ENCODE measurements at places on chromosomes 3 and 15.
A peak's percentile ranks its signal among the peaks of the same experiment; 100 is the strongest.

DNA sequence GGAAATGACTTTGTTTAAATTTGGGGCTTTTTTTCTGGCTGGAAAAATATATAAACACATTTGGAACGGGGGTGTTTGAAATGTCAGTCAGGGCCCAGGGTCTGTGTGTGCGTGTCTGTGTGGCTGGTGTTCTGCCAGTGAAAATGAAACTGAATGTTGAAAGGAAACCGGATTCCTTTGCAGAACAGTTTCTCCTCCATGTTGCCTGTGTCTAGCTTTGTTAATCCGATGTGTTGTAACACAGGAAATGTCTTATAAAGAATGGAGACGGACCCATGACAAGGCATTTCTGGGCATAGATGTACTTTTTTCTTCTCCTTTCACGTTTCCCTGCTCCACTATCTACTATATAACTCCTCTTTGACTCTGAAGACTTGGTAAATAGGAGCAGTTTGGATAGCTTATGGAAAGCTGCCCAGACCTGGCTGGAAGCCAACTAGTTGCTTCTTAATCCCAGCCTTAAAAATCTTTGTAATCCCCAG lies 2.8 kb downstream of the SQOR start:
- DNase-seq: peak; percentile 83

- no peak for DNase-seq
These were observed 47.7 kb downstream of the CYP11A1 start for GRCh38 chr15:74319596-74320351.

- DNase-seq: no peak
These were observed 49.9 kb downstream of the PGPEP1L start for GRCh38 chr15:98957655-98958054.

DNA sequence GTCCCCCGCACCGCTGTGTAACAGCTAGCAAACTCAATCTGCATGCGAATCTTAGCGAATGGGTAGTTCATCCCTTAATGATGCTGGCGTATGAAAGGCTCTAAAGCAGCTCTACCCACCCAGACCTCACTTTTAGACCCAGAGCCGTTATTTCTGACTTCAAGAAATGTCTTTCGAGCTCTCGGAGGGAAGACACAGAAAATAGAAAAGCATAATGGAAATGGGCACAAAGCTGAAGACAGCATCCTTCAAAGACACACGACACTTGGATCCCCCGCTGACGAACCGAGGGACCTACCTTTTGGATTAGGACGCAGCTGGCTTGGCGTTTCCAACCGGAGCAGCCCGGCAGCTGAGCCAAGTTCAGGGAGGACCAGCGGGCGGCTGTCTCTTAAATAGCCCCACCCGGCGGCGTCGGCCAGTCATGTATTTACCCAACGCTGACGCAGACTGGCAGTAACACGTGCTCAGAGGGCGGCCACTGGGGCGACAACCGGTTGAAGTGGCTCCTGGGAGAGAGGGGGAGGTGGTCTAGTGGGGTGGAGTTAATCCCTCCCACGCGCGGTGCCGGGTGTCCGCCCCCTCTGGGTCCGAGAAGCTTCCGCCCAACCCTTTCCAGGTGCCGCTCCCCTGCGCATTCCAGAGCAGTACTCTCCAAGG lies 1.5 kb downstream of the CCK start:
- no peak for DNase-seq

DNA sequence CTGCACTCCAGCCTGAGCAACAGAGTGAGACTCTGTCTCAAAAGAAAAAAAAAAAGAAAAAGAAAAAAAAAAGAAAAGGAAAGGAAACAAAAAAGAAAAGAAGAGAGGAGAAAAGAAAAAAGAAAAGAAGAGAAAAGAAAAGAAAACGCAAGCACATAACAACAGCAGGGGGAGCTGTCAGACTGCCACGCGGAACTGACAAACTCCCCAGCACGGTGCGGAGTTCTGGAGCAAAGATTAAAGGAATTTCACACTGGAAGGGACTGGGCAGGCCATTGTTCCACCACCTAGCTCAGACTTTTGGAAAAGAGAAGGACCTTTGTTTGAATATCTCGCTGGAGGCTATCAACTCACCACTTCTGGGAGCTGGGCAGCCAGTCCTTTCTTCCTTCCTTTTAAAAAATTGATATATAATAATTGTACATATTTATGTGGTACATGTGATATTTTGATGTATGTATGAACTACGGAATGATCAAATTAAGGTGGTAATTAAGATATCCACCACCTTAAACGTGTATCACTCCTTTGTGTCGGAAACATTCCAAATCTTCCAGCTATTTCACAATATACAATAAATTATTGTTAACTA lies 40.5 kb downstream of the DPPA2 start:
- DNase-seq: peak; percentile 1

GRCh38 chr3:113136071-113136470 lies 75.3 kb upstream of the BOC start:
- DNase-seq: no peak

DNA sequence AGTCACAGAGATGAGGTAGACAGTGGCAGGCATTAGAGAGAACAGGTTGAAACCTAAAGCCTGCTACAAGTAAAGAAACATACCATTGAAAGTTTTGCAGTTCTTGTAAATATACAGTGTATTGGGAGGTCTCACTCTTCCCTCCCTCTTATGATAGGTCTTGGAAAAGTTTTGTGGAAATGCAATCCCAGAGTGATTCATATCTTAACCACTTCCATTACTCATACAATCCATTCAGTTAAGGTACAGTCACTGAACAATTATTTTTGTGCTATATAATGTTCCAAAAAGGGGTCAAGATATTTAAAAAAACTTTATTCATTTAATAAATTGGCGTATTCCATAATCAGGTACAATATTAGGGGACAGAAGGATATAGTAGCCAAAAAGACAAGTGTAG lies 737.7 kb upstream of the ALCAM start:
- peak; percentile 43 for DNase-seq

GRCh38 chr3:62252438-62253157 lies 120.8 kb downstream of the FEZF2 start:
- DNase-seq: no peak

GRCh38 chr3:124731760-124732159 lies 1.5 kb downstream of the UMPS start:
- DNase-seq: no peak

DNA sequence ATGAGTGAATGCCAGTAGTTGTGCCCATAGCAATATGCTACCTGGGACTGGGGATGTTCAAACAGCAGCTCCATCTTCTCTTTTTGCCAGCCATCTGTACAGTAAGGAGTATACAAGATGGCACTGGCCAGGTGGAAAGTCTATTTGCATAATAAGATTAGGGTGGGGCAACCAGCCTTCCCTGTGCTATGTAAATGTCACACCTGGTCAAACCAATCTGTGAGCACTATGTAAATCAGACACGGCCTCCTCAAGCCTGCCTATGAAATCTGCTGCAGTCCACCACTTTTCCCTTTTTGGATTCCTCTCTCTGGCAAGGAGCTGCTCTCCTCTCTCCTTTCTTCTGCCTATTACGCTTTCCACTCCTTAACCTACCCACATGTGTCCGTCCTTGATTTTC lies 53.0 kb downstream of the C3orf80 start:
- no peak for DNase-seq

- no peak for DNase-seq
These were observed 38.2 kb downstream of the RASA2 start for GRCh38 chr3:141524988-141525387.

DNA sequence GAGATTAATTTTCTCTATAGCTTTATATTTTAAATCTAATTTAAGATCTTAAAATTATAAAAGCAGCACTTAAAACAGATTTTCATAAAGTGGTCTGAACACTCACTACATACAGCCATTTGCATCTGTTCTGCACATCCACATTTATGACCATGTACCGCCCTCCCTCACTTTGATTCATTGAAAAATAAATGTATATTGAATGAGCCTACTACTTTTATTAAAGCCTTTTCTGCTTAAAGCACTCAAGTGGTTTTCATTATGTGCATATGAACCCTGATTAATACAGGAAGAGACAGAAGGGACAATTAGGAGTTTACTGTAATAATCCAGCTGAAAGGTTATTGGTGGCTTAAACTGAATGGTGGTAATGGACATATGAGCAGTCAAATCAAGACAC lies 129.4 kb downstream of the DLG1 start:
- no peak for DNase-seq

DNA sequence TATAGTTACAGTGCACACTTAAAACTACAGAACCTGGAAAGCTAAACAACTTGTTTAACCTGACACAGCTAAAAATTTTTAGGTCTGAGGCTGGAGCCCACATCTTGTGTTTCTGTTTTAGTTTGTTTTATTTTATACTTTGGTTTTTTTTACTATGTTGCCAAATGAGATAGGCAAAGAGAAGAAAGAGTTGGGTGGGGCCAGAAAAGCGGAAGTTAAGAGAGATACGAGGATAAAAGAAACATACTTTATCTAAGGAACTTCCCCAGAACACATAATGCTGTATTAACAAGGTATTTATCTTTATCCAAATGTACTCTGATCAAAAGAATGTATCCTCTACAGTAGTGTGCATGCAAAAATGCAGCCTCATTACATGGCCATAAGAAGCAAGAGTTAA lies 1145.7 kb downstream of the EPHA3 start:
- no peak for DNase-seq

All from AG09309 (cell line).